Stimulated activated CD4-positive, alpha-beta T cell treated with anti-CD3 and anti-CD28 coated beads, Interleukin-12 subunit alpha, Interleukin-12 subunit beta, amount 100 ng/mL, for 48 hours (primary cell): ENCODE measurements at places on chromosomes 11 and 22.

DNA sequence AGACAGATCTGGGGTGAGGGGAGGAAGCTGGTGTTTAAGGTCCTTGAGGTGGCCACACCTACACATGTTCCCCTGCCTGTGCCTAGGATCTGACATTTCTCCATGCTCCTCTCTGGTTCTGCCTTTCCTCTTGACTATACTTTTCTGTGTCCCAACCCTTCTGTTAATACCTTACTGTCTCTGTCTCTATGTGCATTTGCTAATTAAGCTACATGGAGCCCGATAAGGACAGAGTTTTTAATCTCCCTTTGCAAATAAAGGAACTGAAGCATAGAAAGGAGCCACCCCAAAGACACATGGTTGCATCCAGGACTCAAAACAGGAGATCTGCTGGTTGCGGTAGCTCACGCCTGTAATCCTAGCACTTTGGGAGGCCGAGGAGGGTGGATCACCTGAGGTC is 33.1 kb upstream of the CDON start:
- DNase-seq: no peak

DNA sequence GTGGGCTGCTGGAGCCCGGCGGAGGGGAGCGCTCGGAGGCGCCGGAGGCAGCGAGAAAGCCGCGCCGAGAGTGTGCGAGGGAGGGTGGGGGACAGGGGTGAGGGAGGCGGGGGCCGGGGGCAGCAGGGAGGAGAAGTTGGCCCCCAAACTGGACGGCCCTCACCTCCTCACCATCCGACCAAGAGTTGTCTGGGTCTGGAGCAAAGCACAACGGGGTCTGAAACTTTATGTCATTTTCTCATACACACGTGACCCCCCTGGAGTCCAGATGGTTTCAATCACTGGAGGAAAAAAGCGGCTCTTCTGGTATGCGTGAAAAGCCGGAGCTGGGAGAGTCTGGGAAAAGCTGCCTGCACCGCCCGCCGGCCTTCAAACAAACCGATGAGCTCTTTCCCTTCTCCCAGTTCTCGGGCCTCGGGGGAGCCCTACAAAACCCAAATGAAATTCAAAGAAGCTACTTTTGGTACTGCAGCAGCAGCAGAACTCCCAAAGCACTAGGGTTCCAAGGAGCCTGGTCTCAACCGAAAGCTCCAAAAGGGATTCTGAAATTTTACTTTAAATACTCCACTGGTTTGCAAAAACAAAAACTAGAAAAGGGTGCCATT is 39.7 kb upstream of the AKIP1 start:
- no peak for DNase-seq

DNA sequence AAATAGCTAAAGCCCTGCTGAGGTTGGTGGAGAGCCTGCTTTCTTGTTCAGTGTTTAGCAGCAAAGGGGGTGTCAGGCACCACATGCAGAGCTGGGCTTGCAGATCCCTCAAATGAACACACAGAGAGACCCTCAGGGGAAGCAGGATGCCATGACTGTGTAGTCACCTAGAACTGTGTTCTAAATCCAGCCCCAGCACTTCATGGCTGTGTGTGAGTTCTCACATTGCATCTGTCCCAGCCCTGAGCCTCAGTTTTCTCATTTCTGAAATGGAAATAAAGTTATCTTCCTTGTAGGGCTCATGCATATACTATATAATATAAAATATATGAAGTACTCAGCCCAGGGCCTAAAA is 47.1 kb downstream of the CWC15 start:
- no peak for DNase-seq

DNA sequence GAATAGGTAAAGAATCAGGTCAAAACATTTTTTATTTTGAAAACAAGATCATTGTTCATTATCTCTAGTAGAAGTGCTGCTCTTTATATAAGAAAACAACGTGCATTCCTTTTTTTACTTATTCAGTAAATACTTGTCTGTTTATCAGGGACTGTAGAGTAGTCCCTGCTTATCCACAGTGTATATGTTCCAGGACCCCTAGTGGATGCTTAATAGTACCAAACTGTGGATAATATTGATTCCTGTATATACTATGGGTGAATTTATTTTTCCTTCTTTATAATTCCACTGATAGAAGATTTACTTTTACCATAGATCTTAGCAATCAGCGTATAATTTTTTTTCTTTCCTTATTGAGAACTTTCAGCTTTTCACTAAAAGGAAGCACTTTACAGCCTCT is 32.6 kb downstream of the CEP295 start:
- no peak for DNase-seq

GRCh38 chr11:61198361-61198760 is 5.0 kb upstream of the PGA3 start:
- no peak for DNase-seq

- DNase-seq: no peak
Measured at GRCh38 chr22:26479792-26480610, 3.6 kb downstream of the HPS4 start.

- no peak for DNase-seq
Measured at GRCh38 chr11:91776655-91777054, 448.0 kb upstream of the FAT3 start.

DNA sequence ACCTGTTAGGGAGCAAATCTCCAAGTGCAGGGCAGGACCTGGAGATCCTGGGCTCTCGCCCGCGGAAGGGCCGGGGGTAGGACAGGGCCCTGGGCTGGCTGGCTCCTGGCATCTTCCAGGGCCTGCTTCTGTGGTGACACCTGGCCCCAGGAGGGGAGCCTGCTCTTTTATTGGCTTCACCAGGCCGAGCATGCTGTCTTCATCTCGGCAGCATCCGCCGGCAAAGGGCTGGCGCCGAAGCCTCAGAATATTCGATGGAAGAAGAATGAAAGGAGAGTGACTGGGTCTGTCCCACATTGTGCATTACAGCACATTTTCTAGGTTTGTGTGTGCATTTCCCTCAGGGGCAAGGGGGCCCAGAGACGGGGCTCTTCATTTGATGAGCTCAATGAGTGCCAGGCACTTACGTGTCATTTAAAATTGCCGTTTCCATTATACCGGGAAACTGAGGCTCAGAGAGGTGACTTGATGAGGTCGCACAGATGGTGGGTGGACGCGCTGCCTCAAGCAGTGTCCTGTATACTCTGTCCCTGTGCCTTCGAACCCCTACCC is 70.0 kb downstream of the RBX1 start:
- DNase-seq: no peak

- DNase-seq: no peak
Measured at GRCh38 chr11:38538866-38539680, 1941.0 kb upstream of the RAG2 start.

GRCh38 chr11:98568013-98568412 is 452.7 kb upstream of the CNTN5 start:
- DNase-seq: no peak

DNA sequence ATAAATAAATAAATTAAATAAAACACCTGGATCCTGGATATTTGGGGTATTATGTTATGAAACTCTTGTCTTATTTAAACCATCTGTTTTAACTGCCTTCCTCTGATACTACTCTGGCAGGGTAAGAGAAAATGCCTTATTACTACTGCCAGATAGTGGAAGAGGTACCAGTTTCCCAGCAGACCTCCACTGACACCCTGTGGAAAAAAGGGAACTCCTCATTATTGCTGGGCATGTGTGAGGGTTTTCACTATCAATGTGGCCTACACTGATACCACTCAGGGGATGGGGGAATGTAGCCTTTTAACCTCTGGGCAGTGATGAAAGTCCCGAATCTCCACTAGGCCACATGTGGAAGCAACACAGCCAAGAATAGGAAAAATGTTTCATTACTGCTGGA is 121.0 kb downstream of the LUZP2 start:
- no peak for DNase-seq
